ENCODE measurements at places on chromosomes 5 and 9. TPM values are rescaled to one million over a fixed set of nuclear protein-coding genes. Genes with fewer than 3 reads are reported as not detected.

GRCh38 chr5:173494446-173494845 is 122.0 kb downstream of the BOD1 start:
- no peak for DNase-seq

The FOXD4L4 gene
- polyA plus RNA-seq, result 0.09 TPM

- no peak for DNase-seq
These were observed 193.2 kb downstream of the OLFM1 start for GRCh38 chr9:135280666-135281065.

The SEMA5A gene
- 1.2 TPM for polyA plus RNA-seq

GRCh38 chr9:115758441-115758840 is 395.1 kb upstream of the PAPPA start:
- no peak for DNase-seq

The PKD2L2 gene
- polyA plus RNA-seq, result 0.07 TPM

GRCh38 chr5:141783947-141784296 is 94.3 kb downstream of the PCDH1 start:
- no peak for DNase-seq

The SPATA31D4 gene
- polyA plus RNA-seq, result 0.05 TPM

- no peak for DNase-seq
These were observed 1.1 kb upstream of the PLEKHG4B start for GRCh38 chr5:90590-91547.

The MAP1B gene
- polyA plus RNA-seq, result 3.1 TPM

Measured in thymus (tissue), 14 donors.